ENCODE measurements at places on chromosomes 5 and 9. TPM values are rescaled to one million over a fixed set of nuclear protein-coding genes. Genes with fewer than 3 reads are reported as not detected.

The PTGDS gene
- total RNA-seq: 6.0 TPM

The TMOD1 gene
- total RNA-seq: 0.16 TPM

The ORM2 gene
- total RNA-seq: not detected

The PCDHB2 gene
- total RNA-seq: 1.3 TPM

The ENHO gene
- 0.26 TPM for total RNA-seq

The ACOT12 gene
- 0.17 TPM for total RNA-seq

The DBH gene
- total RNA-seq: not detected

The SOHLH1 gene
- total RNA-seq: not detected

The ZNG1C gene
- total RNA-seq: 22.1 TPM

The DRD1 gene
- not detected for total RNA-seq

The AGXT2 gene
- not detected for total RNA-seq

The LHX3 gene
- total RNA-seq: not detected

The PCDHA12 gene
- under 0.01 TPM for total RNA-seq

The CLIC3 gene
- 8.2 TPM for total RNA-seq

The OR1J1 gene
- total RNA-seq: not detected

The DDX46 gene
- total RNA-seq: 17.3 TPM

The NMUR2 gene
- not detected for total RNA-seq

The FUBP3 gene
- 36.4 TPM for total RNA-seq

The CENPH gene
- 2.1 TPM for total RNA-seq

The PRELID2 gene
- 19.7 TPM for total RNA-seq

The CATSPER3 gene
- total RNA-seq: 0.16 TPM

The SCGB3A2 gene
- not detected for total RNA-seq

The VLDLR gene
- 17.3 TPM for total RNA-seq

The TNIP1 gene
- 66.6 TPM for total RNA-seq

The SLIT3 gene
- total RNA-seq: 0.95 TPM

The DIAPH1 gene
- total RNA-seq: 23.5 TPM

All from bronchial smooth muscle cell (primary cell).